ENCODE measurements at places on chromosomes 4 and X. TPM values are rescaled to one million over a fixed set of nuclear protein-coding genes. Genes with fewer than 3 reads are reported as not detected.

Gene COL4A6
- total RNA-seq, result 0.92 TPM

Gene MAGEE2
- total RNA-seq, result not detected

Gene AIMP1
- total RNA-seq, result 42.4 TPM

Gene ARSJ
- total RNA-seq, result 50.0 TPM

Gene MAGEC2
- not detected for total RNA-seq

Gene NEUROG2
- not detected for total RNA-seq

Gene SPANXA1
- not detected for total RNA-seq

Gene CCKAR
- not detected for total RNA-seq

Gene SMIM20
- total RNA-seq, result 19.2 TPM

Gene DRP2
- total RNA-seq, result 0.78 TPM

Gene ARR3
- not detected for total RNA-seq

Gene PAGE4
- total RNA-seq, result not detected

Gene HUWE1
- 193 TPM for total RNA-seq

Gene AP1S2
- 37.3 TPM for total RNA-seq

Gene QRFPR
- not detected for total RNA-seq

Gene HPGDS
- total RNA-seq, result not detected

Gene PNMA3
- not detected for total RNA-seq

Gene CXCL10
- not detected for total RNA-seq

Gene SLITRK4
- total RNA-seq, result 0.77 TPM

Gene SLC2A9
- 1.6 TPM for total RNA-seq

Gene SAGE1
- total RNA-seq, result not detected

Gene SOWAHD
- total RNA-seq, result not detected

Gene SPOCK3
- not detected for total RNA-seq

Gene MAD2L1
- 35.4 TPM for total RNA-seq

Gene POF1B
- not detected for total RNA-seq

Gene GAGE13
- not detected for total RNA-seq

Gene CFAP99
- 0.12 TPM for total RNA-seq

Gene SPACA5
- not detected for total RNA-seq

Gene DKK2
- 0.24 TPM for total RNA-seq

Gene CSN1S1
- not detected for total RNA-seq

Gene IQCM
- total RNA-seq, result not detected

Gene VCX3B
- total RNA-seq, result not detected

Gene COL4A5
- total RNA-seq, result 28.1 TPM

Gene MAGEE1
- total RNA-seq, result 0.74 TPM

Gene OPHN1
- 6.2 TPM for total RNA-seq

Gene TCEAL1
- 14.6 TPM for total RNA-seq

Gene LPAR4
- total RNA-seq, result 0.49 TPM

Gene MAGEA12
- total RNA-seq, result not detected

Gene DIPK2B
- 74.8 TPM for total RNA-seq

Data from endothelial cell of umbilical vein (primary cell).